Effector CD8-positive, alpha-beta T cell (primary cell): ENCODE measurements at places on chromosomes 2 and 18.
A peak's percentile ranks its signal among the peaks of the same experiment; 100 is the strongest.

- DNase-seq: no peak
Measured at GRCh38 chr2:225164401-225165050, 122.3 kb upstream of the DOCK10 start.

- no peak for DNase-seq
Measured at GRCh38 chr2:227033471-227034148, 130.4 kb downstream of the COL4A4 start.

GRCh38 chr2:128630974-128631697 is 312.5 kb upstream of the HS6ST1 start:
- no peak for DNase-seq

DNA sequence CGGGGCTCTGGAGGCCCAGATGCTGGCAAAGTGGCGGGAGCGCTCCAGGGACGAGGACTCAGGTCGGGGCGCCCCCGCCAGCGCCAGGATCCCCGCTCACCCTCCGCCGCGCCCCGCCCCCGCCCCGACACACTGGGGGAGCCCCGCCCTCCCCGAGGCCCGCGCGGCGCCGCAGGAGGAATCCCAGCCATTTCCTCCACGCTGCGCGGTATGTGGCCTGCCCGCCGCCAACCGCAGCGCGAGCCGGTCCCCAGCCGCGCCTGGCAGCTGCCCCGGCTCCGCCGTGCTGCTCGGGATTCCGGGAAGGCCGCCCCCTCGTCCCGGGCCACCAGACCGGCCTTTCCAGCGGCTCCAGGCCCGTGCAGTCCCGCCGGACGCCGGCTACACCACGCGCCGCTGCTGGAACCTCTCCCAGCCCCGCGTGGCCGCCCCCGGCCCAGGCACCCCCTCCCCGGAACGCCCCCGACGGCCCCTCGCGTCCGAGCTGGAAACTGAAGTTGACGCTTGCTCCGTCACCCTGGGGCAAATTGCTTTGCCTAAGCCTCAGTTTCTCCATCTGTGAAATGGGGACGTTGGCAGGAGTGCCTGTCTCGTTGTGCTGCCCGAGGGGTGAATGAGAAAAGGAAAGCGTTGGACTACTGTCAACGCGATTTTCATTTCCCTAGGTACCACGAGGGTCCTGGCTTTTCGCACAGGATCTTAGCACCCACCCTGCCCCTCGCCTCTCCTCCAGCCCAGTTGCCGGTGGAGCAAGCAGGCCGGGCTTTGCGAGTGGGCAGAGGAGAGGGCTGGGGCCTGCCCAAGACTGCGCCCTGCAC is 53.6 kb downstream of the PKDCC start:
- peak; percentile 53 for DNase-seq

DNA sequence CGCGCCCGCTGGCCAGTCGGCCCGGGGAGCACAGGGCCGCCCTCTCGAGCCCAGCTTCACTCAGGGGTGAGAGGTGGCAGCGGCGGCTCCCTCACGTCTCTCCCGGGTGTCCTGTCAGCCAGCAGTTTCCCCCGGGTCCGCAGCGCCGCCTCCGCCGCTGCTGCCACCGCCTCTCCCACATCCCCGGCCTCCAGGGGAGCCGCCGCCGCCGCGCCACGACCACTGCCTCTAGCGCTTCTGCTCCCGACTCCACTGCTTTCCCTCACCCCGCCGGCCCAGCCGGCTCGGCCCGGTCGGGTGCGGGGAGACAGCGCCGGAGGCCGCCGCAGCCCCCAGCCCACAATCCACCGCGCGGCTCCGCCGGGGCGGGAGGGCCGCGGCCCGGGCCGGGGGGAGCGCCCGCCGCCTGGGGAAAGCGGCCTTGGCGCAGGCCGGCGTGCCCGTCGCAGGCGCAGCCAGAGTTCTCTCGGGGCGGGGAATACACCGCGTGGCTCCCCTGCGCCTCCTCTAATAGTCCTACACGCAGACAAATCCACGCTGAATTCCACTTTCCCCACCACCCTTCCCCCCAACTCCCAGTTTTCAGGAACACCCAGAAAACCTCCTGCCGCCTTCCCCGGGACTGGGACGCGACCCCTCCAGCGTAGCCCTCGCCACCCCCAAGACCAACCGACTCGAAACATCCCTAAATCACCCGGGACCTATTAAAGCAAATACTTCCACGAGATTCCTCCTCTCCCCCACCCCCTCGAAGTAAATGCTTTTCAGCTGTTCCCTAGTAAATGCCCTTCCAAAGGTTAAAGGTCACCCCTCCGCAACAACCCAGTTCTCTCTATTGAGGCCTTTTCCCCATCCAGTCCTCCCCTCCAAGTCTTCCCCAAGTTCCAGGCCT is at the start of gene VPS54:
Gene VPS54, minus strand, starts transcription at position 346 of the 892 bp plus-strand sequence. CDS start 35,429 bp downstream, outside the sequence.
- DNase-seq: peak; percentile 24

DNA sequence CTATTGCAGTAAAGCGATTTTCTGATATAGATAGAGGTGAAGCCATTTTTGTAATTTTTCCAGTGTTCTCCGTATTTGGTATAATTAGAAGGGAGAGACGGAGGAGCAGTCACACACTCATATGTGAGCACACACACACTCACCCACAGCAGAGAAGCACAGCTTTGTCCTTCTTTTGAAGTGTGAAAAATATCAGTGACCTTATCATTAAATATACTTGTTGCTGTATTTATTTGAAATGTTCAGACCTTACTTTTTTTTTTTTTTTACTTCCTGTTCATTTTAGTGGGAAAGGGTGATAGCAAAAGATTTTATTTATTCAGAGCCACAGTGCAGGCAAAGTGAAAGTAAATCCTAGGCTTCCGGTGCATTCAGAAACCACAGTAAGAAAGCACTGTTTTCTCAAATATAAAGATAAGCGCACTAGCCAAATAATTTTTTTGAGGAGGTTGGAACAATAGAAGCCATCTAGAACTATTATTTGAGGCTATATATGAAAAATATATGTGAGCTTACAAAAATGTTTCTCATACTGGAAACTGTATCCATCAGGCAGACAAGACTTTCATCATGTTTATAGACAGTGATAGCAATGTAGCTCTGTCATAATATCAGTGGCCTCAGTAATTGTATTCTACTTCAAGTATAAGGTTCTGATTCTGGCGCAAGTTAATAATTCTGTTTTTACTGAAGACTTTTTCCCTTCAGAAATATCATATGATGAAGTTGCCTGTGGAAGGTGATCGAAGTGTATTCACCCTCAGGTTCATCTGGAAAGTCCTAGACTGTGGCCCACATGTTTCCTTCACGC is 37.2 kb downstream of the TSHZ1 start:
- DNase-seq: no peak

- no peak for DNase-seq
Measured at GRCh38 chr2:136086253-136087016, 31.5 kb downstream of the CXCR4 start.

DNA sequence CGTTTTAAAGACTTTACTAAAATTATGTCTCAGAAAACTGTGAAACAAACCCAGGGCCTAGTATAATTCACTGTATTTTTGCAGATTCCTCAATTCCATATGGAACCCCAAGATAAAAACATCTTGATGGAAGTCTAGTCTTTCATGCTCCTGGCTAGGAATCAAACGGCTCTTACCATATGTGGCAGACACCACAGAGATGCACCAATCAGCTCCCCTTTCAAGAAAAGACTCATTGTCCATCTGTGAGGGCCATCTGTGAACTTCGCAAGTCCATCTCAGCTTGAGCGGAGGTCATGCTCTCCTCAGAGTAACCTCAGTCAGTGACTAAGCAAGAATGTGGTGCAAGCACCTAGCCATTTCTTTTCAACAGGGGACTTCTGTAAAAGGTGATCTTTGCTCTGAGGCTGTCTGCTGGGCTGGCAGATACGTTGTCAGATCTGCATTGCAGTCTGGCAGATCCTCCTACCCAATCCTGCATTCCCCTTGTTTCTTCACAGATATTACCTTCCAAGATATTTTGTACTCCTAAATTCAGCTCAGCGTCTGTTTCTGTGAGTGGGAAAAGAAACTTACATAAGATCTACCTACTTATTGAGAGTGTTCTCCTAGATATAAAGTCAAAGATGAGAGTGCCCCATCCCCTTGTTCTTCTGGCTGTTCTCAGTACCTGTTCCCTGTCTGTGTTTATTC is 419.3 kb downstream of the SPAG16 start:
- DNase-seq: no peak

DNA sequence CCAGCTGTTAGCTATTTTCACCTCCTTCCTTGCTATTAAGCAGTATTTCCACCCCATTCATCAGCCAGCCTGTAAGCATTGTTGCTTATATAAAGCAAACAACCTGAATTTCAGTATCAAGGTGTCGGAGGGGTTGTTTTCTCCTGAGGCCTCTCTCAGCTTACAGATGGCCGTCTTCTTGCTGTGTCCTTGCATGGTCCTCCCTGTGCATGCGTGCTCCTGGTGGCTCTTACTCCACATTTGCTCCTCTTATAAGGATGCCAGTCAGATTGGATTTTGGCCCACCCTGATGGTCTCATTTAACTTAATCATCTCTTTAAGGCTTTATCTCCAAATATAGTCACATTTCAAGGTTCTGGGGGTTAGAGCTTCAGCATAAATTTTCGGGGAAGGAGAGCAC is 2.6 kb downstream of the MAIP1 start:
- DNase-seq: no peak

- DNase-seq: no peak
Measured at GRCh38 chr2:67671464-67672450, 274.6 kb downstream of the ETAA1 start.

GRCh38 chr2:232982926-232983668 is 30.0 kb downstream of the NGEF start:
- no peak for DNase-seq

DNA sequence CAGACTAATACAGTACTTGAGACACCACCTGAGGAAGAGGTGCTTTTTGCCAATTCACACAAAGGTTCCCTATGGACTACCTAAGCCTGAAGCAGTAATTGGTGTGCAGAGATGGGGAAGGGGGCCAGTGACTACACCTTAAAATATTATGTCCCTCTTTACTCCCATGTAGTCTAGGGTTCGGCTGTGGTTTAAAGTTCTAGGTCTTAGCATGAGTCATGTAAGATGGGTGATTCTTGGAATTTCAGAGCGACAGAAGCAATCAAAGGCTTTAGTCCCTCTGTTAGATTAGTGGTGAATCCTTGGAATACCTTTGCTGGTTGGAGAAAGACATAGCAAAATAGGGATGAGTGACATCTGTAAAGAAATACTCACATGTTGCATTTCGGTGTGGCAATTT is 14.3 kb upstream of the CCDC85A start:
- no peak for DNase-seq

GRCh38 chr2:174535083-174535482 is 48.3 kb upstream of the GPR155 start:
- DNase-seq: no peak

DNA sequence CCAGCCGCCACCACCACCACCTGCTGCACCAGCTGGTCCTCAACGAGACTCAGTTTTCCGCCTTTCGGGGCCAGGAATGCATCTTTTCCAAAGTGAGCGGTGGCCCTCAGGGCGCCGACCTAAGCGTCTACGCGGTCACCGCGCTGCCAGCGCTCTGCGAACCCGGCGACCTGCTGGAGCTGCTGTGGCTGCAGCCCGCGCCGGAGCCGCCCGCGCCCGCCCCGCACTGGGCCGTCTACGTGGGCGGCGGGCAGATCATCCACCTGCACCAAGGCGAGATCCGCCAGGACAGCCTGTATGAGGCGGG is 1.6 kb downstream of the LRATD1 start:
- DNase-seq: no peak

DNA sequence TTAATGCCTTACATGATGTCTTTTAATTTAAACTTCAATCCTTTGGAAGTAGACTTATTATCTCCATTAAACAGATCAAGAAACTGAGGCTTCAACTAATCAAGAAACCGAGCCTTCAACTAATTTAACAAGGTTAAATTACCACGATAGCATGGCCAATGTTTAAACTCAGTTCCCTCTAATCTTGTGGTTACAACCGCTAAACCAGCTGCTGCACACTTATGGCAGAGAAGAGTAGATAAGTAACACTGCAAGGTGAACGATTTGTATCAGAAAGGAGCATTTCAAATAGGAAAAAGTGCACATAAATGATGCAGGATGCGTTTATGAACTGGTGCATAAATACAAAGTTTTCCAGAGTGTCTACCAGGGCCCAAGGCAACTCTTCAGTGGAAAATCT is 144.6 kb upstream of the CAVIN2 start:
- DNase-seq: no peak

- no peak for DNase-seq
Measured at GRCh38 chr18:5250603-5251002, 44.9 kb downstream of the ZBTB14 start.

DNA sequence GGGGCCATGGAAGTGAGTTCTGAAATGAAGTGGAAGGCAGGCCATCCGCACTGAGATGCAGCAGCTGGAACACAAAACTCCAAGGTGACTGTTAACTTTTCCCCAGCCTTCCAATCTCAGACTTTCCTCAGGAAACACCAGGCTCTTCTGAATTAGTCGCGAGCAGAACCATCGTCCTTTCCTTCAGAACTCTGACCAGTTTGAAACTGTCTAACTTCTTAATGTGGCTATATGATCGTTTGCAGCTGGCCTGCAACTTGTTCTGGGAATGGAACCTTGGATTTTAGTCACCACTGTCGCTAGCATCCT is 620 bp upstream of the RPL37A start:
- no peak for DNase-seq

DNA sequence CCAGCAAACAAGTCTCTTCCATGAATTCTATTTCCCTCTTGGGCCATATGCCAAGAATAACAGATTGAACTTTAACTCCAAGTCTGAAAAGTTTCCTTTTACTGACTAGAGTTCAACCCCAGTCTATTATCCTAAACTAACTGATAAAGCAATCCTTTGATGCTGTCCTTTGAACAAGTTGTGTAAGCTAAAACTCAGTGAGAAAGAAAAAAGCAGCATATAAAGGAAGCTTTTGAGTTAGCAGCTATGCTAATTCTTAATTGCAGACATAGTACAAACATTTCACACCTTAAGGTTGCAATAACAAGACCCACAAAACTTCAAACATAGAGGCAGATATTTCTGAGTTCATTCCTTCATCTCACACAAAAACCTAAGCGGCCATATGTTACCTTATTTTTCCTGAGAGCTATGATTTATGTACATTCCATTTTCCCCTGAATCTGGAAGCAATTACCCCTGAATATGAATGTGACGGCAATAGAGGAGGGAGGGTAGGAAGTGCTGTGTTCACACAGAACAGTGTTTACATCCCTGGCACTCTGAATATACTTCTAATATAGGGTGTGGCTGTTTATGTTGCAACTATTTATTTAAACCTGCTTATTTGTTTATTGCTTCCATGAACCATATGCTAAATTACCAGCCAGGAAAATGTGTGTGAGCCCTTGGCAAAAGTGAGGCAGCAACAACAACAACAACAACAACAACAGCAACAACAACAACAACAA is 180.6 kb downstream of the IRS1 start:
- DNase-seq: no peak
